NCI-H510A (cell line): ENCODE measurements at places on chromosomes 5 and 9.

GRCh38 chr9:36148311-36149051, 11.9 kb downstream of the GLIPR2 start:
- DNase-seq: no peak

DNA sequence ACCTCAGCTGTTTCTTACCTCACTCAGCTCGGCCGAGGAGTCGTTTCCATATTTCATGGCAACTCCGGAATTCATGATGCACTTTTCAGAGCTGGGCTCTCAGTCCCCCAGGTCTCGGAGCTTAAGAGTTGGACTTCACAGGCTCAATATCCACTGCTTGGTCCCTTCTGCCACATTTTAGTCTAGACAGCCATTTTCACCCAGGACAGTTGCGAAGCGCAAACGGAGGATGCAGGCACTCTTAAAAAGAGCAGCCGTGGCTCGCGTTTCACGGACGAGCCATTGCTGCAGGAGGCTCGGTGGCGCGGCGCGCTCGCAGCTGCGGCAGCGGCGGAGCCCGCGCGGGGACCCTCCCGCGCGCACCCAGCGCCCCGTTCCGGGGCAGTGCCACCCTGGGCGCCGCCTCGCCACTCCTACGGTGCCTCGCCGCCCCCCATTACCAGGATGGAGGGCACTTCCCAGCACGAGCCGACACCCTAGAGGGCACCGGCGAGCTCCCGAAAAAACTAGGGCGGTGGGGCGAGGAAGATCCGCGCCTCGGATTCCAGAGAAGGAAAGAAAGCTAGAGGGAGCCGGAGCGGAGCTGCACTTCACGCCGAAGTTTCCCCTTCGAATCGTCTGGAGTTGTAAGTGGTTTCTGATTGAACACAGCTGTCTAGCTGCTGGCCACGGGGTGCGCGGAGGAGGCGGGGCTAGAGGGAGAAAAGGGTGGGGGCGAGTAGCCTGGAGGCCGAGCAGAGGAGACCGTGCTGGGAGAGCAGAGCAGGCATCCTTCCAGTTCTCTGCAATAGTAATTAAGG, 140.3 kb downstream of the TSSK1B start:
- DNase-seq: no peak

DNA sequence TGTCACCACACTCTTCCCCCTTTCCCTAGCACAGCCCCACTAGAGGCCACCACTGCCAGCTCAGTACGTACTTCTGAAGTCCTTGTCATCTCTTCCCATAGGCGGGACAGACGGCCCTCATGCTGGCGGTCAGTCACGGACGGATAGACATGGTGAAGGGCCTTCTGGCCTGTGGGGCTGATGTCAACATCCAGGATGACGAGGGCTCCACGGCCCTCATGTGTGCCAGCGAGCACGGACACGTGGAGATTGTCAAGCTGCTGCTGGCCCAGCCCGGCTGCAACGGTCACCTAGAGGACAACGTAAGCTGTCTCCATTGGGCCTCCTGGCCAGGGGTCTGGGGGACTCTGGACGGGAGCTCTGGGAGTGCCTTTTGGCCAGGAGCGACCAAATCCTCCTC, 99.4 kb upstream of the DMRT1 start:
- DNase-seq: no peak

GRCh38 chr5:56973473-56973872, 21.6 kb upstream of the MIER3 start:
- DNase-seq: no peak

DNA sequence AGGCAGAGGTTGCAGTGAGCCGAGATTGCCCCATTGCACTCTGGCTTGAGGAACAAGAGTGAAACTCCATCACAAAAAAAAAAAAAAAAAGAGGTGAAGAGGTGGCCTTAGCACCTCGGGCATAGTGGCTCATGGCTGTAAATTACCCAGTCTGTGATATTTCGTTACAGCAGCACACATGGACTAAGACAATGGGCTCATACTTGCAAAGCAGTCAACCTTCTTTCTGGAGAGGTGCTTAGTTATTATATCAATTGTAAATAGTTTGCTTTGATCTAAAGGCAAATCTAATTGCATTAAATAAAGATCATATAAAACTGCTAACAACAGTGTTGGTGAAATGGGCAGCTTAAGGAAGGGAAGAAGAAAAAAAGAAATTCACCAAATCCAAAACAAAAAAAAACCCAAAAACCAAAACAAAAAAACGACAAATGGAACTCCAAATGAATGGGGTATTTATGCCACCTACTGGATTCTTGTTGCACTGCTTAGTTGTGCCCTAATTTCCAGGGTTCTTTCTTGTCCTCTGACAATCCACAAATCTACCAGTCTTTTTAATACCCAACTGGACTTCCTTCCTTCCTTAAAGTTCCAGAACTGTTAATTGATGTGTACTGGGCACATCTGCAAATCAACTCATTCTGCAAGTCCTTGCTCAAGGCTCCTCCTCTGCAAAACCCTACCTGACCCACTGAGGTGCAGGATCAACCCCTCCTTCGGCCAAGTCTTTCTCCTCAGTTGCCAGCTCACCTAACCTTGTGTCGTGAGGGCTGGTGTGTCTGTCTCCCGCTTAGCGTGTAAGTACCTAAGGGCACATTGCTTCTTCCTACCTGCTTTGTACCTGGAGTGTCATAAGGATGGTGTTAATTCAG, 35.0 kb upstream of the DMRT1 start:
- no peak for DNase-seq

DNA sequence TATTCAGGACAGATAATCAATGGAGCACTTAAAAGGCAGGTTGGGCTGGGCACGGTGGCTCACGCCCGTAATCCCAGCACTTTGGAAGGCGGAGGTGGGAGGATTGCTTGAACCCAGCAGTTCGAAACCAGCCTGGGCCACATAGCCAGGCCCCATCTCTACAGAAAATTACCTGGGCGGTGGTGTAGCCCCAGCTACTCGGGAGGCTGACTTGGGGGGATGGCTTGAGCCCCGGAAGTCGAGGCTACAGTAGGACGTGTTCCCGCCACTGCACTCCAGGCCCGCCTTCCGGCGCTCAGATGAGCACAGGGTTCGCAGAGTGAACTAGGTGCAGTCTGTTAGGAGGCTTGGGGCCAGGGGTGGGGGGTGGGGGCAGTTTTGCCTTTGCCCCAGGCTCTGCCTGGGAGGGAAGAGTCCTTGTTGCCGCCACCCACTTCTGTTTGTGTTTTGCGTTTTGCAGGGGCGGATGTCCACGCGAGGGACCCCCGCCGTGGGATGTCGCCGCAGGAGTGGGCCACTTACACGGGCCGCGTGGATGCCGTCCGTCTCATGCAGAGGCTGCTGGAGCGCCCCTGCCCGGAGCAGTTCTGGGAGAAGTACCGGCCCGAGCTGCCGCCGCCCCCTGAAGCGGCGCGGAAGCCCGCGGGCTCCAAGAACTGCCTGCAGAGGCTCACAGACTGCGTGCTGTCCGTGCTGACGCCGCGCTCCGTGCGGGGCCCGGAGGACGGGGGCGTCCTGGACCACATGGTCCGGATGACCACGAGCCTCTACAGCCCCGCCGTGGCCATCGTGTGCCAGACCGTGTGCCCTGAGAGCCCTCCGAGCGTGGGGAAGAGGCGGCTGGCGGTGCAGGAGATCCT, 85.2 kb downstream of the ANKRD33B start:
- no peak for DNase-seq

DNA sequence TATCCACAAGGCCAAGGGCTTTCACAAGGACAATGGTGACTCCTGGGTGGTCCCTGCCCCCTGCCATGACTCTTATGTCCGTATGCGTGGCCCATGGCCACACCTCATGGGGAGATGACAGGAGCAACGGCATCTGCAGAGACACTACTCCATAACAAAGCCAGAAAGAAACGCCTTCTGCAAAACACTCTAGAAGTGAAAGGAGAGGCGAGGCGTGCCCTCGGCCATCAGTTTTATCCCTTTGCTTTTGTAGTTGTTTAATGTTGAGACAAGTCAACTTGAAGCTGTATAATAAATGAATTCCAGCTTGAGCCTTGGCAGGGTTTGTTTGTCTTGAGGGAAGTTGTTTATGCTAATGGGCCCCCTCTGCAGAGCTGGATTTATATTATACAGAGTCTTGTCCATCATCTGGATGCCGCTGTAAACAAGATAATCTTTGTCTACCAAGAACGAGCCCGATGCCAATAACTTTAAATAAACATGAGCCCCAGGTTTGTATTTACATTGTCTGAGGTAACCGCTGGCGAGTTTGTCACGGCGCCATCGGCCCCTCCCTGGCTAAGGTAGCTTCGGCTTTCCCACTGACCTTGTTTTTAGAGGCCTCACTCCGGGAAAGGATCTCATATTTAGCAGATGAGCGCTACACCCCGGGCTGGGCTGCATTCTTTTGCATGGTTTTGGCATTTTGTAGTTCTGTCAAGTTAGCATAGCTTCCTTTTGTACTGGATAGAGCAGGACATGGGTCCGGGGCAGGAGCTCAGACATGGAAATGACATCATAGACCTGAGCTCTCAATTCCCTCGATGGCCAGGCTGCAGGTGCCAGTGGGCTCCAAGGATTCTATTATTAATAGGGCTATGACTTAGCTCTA, 165.3 kb downstream of the ERCC6L2 start:
- no peak for DNase-seq

DNA sequence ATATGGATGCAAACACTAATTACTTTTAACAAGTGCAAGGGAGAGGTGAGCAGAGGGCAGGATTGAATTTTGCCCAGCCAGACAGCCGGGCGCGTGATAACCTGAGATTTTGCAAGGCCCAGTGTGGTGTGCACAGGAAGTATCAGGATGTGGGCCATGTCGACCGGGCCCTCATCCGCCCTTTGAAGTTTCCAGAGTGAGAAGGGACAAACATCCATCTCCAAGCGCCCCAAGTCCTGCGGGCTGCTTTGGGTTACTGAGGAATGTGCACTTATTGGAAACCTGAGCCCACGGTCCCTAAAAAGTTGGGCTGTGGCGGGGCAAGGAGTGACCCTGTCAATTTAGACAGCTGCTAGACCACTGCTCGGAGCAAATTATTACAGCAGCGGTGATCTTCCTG, 272.2 kb upstream of the IRX2 start:
- no peak for DNase-seq
